Activated naive CD4-positive, alpha-beta T cell (primary cell): ENCODE measurements at places on chromosomes 7 and 10.

DNA sequence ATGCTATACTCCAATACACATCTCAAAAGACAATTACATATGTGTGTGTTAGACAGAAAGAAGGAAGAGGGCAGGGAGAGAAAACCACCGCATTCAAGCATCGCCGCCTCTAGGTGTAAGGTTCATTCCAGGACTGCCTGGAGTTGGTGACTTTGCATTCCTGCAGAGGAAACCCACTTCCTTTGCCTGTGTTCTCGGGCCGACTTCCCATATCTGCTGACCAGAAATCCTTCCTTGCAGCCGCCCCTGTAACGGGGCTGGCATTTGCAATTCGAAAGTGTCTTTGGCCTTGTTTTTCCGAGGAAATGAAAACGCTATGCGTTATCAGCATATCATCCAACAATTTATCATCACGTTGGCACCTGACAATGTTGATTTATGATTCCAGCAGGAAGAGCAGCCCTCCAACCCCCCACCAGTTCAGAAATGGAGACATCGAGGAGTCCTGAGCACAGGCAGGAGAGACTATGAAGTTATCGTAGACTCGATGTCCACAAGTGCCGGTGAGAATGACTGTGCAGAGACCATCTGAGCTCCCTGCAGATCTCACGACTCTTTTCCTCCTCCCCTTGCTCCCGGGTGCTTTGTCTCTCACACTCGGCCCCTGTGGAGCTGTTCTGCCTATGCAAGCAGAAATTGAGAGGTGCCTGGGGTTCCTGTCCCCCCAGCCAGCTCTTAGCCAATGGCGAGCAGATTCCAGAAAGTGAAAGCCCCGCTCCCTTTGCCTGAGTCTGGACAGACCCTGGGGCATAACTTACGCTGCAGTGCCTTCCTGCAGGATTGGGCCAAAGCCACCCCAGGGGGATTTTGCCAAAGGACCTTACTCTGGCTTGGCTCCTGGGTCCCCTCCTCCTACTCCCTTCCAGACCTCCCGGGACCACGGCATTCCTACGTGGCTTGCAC lies 68.9 kb upstream of the FOXK1 start:
- no peak for DNase-seq

DNA sequence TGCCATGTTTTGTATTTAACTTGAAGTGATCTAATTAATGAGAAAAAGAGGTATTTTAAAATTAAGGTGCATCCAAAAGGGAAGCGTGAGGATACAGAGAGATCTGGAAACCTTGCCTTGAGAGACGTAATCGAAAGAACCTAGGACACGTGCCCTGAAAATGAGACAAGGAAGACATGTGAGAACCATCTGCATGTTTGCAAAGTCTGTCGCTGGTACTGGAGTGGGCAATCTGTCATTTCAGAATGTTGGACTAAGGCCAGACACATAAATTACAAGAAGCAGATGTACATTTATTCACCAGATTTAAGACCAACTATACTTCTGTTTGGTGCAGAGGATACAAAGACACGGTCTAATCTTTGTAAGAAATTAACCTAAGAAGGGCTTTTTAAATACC lies 9.2 kb downstream of the AGR2 start:
- DNase-seq: no peak

DNA sequence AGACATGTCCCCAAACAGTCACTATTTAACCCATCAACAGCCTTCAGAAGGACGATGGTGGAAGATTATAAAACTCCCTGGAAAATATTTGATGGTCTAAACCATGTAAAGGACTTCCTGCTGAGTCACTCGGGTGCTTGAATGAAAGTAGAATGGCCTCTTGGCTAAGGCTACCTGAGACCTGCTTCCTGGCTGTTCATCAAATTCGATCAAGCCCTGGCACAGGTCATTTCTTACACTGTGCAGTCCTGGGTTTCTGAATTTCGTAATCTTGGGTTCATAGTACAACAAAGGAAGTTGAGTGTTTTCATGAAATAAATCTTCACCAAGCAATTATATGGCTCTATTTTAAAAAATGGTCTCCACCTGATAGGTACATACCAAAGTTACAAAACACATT lies 260.3 kb upstream of the RNF32 start:
- no peak for DNase-seq

DNA sequence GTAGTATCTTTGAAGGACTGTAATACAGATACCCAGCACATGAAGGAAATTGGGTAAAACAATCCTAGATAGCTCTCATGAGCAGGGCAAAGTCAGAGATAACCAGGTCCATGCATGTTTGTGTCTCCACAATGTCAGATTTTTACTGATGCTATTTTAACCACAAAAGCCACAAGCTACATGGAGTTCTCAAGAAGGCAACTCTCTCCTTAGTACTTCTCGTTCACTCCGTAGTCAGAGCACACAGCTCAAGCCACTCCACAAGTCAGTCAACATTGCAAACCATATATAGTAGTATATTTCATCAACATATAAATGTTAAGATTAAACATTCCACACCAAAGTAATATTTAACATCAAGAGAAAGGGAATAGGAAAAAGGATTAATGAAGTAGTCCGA lies 98.0 kb upstream of the PIK3CG start:
- DNase-seq: no peak

- no peak for DNase-seq
Measured at GRCh38 chr7:55970561-55970960, 6.2 kb downstream of the NIPSNAP2 start.

DNA sequence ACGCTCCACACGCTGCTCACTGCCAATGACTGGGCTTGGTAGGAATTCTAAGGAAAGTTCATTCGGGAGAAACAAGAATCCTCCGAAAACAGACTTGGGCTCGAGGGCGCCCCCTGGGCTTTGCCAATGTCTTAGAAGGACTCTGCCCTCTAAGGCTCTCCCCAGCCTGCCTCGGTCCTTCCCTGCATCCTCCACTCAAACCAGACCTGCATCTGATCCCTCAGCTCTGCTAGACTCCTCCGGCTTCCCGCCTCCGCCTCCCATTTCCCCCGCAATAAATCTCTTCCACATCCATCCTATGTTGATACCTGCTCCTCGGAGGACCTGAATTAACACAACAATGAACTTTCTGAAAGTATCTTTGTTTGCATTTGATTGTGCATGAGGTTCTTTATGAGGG lies 177.6 kb downstream of the PLPP4 start:
- DNase-seq: no peak

GRCh38 chr7:38905056-38905759 lies 3.8 kb downstream of the VPS41 start:
- DNase-seq: no peak
